ENCODE measurements at places on chromosomes 7 and 10.

GRCh38 chr7:150927157-150927955 is 50.8 kb downstream of the KCNH2 start:
- DNase-seq = no peak

DNA sequence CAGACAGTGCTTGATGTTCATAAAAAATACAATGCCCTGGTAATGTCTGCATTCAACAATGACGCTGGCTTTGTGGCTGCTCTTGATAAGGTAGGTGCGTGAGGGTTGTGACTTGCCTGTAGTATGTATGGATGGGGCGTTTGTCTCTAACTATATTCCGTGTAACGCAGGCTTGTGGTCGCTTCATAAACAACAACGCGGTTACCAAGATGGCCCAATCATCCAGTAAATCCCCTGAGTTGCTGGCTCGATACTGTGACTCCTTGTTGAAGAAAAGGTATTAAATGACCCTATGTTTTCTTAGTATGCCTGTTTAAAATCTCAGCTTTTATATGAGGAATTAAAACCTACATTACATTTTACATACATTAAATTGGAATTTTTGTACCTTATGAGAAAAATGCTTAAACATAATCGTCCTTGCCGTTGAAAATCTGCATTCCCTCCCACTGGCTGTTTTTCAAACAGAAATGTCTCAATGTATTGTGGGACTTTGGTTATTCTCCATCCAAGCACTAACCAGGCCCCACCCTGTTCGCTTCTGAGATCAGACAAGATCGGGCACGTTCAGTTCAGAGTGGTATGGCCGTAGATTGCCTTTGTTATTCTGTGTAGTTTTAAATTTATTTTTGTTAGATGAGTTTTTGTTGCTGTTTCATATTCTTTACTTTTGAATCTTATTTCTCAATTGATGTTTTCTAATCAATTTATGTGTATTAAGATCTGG is 85.3 kb downstream of the CUL1 start:
- no peak for DNase-seq

GRCh38 chr10:17516376-17516775 is 62.0 kb upstream of the ST8SIA6 start:
- no peak for DNase-seq

DNA sequence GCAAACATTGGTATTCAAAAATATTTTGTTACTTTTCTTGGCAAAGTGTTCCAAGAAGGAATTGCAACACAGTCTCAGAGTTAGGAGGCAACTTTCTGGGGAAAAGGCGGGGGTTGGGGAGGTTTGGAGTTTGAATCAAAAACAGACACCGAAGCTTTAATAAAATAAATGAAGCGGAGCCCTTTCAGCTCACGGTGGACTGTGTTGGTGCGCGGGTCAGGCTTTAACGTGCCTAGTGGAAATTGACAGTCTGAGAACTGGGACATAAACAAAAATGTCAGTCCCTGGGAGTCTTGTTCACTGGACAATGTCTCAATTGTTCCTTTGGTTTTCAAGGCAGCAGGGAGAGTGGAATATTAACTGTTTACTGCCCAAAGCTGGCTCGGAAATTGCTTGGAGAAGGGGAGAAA is 109.3 kb downstream of the TCF7L2 start:
- no peak for DNase-seq

DNA sequence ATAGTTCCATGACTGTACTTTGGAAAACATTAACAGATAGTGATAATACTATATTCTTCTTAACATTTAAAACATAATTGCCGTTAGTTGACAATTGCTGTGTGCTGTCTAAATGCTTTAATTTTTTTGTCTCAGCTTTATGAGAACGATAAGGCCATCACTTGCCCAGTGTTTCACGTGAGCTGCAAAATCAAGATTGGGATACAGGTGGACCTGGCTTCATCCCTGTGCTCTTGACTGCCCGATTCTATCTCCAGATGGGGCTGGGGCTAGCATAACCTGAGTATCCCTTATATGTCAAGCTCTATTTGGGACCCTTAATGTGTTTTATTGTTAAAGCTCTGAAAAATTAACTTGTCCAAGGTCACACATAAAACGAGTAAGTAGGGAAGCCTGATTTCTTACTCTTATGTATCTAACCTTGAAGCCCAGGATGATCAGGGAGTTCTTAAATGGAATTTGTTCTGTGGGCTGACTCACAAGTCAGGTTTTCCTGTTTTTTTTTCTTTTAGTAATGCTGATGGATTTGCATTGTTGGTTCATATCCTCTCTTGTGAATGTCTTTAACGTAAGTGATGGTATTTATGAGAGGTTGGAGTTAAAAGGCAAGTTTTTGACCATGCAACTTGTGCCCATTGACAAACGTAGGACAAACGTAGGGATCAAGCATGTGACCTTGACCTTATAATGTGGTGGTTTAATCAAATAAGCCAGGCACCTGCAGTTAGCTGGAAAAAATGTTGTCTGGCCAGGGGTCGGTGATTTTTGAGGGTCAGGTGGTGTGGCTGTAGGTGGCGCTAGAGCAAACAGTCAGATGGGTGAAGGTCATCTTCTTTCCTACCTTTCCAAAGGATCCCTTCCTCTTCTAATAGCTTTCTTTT is 3.6 kb downstream of the PRKAR2B start:
- no peak for DNase-seq

- no peak for DNase-seq
These were observed 385.3 kb upstream of the ADARB2 start for GRCh38 chr10:2122431-2123124.
